Activated CD8-positive, alpha-beta memory T cell treated with anti-CD3 and anti-CD28 coated beads for 4 hours (primary cell): ENCODE measurements at places on chromosomes 6 and 20.
A peak's percentile ranks its signal among the peaks of the same experiment; 100 is the strongest.

DNA sequence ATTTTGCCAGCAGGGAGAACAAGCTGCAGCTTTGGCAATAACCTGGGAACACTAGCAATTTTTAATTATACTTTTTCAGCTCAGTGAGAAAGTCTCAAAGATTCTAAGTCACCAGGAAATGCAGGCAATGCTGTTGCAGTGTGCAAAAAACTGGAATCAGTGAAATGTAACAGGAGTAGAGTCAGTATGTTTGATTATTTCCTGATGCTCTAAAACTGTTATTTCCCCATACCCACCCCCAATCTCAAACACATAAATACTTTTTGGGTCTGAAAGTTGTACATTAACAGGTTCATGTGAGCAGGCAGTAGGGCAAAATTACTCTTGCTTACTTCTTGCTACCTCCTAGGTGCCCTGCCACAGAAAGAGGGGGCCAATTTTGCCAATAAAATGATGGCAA, 65.4 kb upstream of the BEND6 start:
- DNase-seq = no peak

GRCh38 chr6:90233213-90233612, 63.4 kb downstream of the BACH2 start:
- DNase-seq = no peak

DNA sequence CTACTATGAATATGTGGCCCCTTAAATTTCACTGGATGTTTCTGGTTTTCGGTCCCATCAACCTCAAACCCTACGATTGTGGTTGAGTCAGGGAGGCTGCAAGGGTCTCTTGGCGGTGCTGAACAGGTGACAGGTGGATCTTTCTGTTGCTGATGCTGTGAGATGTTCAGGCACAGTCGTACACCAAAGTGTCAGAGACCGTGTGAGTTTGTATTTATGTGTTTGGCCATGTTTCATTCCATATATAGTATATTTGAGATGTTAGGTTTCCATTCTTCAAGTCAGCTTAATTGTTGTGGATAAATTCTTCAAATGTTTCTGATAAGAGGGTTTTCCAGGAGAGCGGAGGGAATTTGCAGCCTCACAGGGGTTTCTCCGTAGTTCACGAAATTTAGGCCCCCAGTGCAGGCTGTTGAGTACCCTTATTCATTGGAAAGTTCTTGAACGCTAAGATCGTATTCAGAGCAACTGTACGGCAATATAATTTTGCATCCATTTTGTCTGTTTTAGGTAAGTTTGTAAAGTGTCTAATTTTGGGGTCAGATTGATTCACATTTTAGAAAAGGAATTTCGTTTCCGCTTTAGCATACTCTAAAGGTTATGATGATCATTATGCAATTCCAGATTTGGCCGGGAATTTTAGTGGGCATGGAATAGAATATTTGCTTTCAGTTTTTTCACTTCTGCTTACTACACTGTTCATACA, 1.2 kb downstream of the TAB2 start:
- no peak for DNase-seq

DNA sequence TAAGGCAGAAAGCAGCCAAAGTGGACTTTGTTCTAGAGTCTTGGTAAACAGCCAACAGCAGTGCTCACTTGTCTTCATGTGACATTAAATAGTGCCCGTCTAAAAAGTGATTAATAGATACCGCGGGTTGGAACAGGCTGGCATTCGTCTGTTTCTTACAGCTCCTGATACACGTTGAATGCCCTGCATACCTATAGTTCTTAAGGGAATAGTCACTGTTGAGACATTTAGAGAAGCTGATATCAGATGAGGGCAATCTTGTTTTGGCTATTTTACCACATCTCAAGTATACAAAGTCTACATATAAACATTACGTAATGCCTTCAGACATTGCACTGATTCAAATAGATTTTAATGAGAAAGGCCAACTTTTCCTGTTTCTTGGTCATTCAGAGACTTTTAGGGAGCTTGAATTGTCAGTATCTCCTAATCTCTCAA, 374.9 kb upstream of the FLRT3 start:
- no peak for DNase-seq

DNA sequence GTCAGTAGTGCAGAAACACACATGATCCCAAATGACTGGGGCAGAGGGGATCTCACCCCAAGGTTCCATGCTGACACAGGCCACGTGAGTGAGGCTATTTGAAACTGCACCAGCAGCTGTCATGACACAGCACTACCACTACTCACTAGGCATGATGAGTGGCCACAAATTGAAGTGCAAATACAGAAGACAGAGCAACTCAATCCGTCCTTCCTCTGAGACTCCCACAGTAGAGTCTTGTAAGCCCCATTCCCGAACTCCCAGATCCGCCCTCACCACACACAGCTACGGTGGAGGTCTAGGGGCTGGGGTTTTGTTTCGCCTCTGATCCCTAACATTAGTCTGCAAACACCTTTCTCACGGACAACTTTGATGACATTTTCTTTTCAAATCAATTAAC, 113.3 kb upstream of the NUP153 start:
- DNase-seq = no peak

GRCh38 chr6:157323255-157323965, at the start of gene TMEM242:
Gene TMEM242 (minus strand): TSS chr6:157323519. CDS start chr6:157323499, 20 bp downstream.
- DNase-seq = peak; percentile 77

DNA sequence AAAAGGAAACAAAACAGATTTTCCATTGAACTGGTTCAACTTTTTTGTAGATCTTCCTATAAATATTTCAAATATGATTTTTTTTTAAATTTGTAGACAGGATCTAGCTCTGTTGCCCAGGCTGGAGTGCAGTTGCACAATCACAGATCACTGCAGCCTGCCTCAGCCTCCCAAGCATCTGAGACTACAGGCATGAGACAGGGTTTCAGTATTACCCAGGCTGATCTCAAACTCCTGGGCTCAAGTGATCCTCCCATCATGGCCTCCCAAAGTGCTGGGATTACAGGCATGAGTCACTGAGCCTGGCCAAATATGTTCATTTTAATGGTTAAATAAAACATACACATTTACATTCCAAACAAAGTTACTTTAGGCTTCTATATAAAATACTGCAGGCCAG, 33.6 kb downstream of the SAMHD1 start:
- no peak for DNase-seq

DNA sequence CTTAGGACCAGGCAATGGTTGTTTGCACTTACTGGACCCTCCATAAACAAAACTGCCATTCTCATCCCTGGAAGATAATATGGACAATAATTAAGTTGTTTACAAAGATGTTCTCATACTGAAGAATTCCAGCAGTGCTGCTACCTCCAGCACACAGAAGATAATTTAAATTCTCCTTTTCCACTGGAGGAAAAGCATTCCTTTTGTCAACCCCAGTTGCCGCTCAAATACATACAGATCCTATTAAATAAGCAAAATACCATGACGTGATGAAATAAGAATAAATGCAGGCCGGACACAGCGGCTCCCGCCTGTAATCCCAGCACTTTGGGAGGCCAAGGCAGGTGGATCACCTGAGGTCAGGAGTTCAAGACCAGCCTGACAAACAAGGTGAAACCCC, 54.5 kb upstream of the IPCEF1 start:
- DNase-seq = no peak

GRCh38 chr6:56660381-56660730, 17.7 kb upstream of the DST start:
- DNase-seq = no peak

GRCh38 chr6:103367212-103367611, 1492.5 kb downstream of the HACE1 start:
- DNase-seq = no peak

DNA sequence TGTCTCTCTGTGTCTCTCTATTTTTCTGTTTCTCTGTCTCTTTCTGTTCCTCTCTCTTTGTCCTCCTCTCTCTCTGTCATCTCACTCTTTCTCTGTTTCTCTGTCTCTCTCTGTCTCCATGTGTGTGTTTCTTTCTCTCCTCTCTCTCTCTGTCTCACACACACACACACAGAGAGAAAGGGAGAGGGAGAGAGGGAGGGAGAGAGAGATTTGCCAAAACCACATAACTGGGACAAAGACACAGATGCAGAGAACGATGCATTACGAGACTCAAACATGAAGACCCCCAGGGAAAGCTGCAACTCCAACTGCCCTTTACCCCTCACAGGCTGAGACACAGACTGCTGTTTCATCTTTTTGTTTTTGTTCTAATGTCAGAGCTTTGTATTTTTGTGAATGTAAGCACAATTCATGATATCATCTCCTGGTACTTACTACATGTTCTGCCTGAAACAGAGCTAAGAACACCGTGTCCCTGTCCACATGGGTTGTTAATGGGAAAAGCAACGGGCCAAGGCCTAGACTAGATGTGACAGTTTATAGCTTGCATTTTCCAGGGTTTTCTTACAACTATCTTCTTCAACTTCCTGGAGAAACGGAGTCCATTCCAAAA, 177.1 kb upstream of the ARID1B start:
- no peak for DNase-seq

DNA sequence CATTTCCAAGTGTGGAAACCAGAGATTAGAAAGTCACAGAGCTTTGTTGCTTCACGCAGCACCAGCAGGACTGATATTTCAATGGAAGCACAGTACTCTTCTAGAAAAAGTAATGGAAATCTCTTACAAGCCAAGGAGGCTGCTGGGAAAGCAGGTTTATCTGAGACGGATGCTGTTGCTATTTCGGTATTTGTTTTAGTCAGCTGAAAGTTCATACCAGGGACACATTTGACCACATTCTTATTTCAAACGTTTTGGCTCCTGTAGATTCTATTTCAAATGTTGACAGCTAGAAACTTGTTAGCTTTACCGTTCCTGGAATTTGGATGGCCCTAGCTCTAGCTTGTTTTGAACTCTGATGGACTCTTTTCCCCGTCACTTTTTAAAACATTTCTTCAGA, 3.7 kb upstream of the TMEM242 start:
- no peak for DNase-seq

GRCh38 chr20:60254901-60255411, 296.7 kb downstream of the CDH26 start:
- no peak for DNase-seq

- DNase-seq = no peak
Observed at GRCh38 chr6:83884523-83884922, 25.0 kb downstream of the CYB5R4 start.

- DNase-seq = no peak
Observed at GRCh38 chr6:33160728-33161344, 31.4 kb downstream of the COL11A2 start.

DNA sequence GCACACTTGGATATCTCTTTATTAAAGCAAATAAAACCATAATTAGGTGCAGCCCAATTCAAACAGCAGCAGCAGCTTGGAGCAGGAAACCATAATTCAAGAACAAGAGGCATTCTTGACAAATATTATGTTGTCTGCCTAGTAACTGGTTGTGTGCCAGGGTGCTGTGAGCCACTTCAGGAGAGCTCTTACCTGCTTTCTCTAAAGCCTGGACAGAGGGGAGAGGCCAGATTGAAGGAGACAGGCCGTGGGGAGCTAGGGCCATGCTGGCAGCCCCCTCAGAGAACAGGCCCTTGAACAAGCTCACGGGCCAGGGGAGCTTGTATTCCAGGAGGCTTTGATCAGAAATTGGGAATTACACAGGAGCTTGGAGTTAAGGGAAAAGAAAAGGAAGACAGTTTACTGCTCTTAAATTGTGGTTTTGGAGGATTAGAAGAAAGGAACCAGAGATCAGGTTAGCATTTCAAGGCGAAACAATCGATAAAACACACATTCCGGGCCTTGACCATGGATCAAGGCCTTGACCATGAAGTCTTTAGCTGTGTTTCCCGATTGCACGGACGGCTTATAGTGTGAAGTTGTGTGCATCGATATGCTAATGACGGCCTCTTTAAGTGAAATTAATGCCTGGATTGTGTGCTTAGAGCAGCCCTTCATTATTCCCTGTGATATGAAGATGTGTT, 69.8 kb upstream of the NKX2-2 start:
- no peak for DNase-seq

GRCh38 chr20:34175079-34175478, 63.0 kb upstream of the EIF2S2 start:
- DNase-seq = no peak

GRCh38 chr6:140434761-140435160, 1060.3 kb upstream of the CITED2 start:
- no peak for DNase-seq

- DNase-seq = no peak
Observed at GRCh38 chr6:1070085-1070521, 241.8 kb upstream of the FOXQ1 start.

DNA sequence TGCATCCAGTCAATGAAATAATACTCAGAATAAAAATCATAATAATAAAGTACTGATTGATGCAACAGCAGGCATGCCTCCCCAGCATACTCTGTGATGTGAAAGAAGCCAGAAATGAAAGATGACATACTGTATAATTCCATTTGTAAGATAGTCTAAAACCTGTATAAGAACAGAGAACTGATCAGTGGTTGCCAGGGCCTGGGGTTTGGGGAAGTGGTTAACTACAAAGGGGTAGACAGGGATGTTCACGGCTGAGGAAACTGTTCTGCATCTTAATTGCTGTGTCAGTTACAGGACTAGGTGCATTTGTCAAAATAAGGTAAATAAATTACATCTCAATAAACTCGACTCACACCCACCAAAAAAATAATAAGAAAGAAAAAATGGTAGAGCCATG, 81.3 kb upstream of the BMP2 start:
- DNase-seq = no peak

- no peak for DNase-seq
Observed at GRCh38 chr6:148332088-148332487, 10.6 kb upstream of the SASH1 start.

DNA sequence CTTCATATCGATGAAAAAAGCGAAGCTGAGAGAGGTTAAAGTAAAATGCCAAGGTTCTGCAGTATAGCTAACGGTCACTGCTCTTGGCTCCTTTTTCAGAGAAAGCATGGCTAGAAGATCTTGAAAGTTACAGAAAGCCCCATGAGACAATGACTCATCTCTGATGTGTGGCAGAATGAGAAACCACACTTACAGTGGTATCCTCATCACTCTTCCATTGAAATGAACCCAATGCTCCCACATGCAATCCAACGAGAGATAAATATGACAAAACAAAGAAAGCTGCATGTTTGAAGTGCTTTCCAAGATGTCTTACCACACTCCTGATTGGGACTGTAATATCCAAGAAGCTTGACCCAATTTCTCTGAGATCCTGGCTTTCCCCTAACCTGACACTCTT, 694.9 kb downstream of the PRKN start:
- no peak for DNase-seq

GRCh38 chr6:21003780-21004541, 469.7 kb downstream of the CDKAL1 start:
- no peak for DNase-seq

GRCh38 chr6:83169511-83169910, 23.6 kb downstream of the PGM3 start:
- no peak for DNase-seq
